ENCODE measurements at places on chromosomes 11 and 22.

DNA sequence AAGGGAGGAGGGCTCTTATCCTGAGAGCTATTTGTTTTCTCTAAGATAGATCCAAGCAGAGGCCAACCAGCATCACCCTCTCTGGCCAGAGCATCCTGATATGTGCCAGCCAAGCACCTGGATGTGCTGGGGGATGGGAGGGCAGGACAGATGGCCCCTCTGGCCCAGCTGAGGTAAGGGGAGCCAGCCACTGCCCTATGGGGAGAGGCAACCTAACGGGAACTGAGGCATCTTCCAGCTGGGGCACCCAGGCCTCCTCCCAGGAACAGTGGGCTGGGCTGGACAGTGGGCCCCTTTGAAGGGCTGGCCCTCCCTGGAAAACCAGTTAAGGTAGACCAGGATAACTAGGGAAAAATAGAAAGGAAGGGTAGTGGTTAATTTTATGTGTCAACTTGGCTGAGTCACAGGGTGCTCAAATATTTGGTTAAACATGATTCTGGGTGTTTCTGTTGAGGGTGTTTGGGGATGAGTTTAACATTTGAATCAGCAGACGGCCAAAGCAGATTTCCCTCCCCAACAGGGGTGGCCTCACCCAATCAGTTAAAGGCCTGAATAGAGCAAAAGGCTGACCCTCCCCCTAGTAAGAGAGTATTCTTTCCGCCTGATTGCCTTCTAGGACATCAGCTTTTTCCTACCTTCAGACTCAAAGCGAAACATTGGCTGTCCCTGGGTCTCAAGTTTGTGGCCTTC is 595.1 kb downstream of the BUD13 start:
- no peak for DNase-seq

GRCh38 chr11:34585735-34586487 is 35.0 kb upstream of the EHF start:
- DNase-seq, result no peak

- DNase-seq, result no peak
Observed at GRCh38 chr22:37171662-37172061, 16.4 kb downstream of the C1QTNF6 start.

GRCh38 chr11:110409174-110409573 is 20.6 kb upstream of the FDX1 start:
- DNase-seq, result no peak
